ENCODE measurements at places on chromosomes 3 and 15. TPM values are rescaled to one million over a fixed set of nuclear protein-coding genes. Genes with fewer than 3 reads are reported as not detected.
A peak's percentile ranks its signal among the peaks of the same experiment; 100 is the strongest.

Gene DNAH12
- 0.47 TPM for total RNA-seq

Gene CHAC1
- total RNA-seq, result 49.4 TPM

Gene NEDD4
- 60.3 TPM for total RNA-seq

Gene ANKUB1
- not detected for total RNA-seq

GRCh38 chr3:47496892-47497291 is 16.6 kb downstream of the ELP6 start:
- no peaks in the 10 kb centered on the region for H3K4me1 ChIP-seq
- no peak for DNase-seq
- no peak overlapping the region for H3K4me3 ChIP-seq
- H3K36me3 ChIP-seq, result peaks cover 40% of the 10 kb centered on the region

DNA sequence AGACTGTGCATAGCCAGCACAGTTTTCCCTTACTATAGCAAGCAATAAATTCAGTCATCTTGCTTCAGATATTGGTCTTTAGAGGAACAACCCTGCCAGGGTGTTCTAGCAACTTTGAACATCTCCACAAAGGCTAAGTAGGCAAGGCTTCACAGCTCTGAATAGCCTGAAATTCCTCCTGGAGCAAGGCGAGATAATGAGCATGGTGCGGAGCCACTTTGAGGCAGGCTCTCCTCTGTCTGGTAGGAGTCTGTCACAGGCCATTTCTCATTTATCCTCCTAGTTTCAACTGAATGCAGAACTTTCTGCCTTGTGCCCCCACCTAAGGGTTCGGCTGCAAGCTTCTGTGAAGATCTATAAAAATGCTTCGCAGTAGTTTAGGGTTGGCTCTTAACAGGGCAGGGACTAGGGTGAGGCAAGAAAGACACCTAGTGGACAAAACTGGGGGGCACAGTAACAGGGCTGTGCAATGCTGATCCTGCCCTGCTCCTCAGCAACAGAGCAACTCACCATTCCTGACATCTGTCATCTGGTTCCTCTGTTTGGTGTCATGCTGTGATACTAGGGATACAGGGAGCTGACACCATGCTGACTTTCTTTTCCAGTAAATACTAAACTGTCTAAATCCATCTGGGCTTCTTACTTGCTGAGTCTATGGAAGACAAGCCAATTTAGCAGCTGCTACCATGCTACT is 16.6 kb upstream of the EHHADH start:
- no peak overlapping the region for H3K27ac ChIP-seq
- peak; percentile 41 for DNase-seq
- no peak overlapping the region for H3K4me3 ChIP-seq
- peaks cover 24% of the 10 kb centered on the region for H3K27me3 ChIP-seq
- H3K36me3 ChIP-seq, result no peaks in the 10 kb centered on the region
- H3K4me1 ChIP-seq, result no peaks in the 10 kb centered on the region

GRCh38 chr3:127037021-127037400 is 54.1 kb downstream of the PLXNA1 start:
- no peaks in the 10 kb centered on the region for H3K27me3 ChIP-seq
- H3K36me3 ChIP-seq, result peaks cover 14% of the 10 kb centered on the region
- no peak for DNase-seq
- H3K4me3 ChIP-seq, result no peak overlapping the region
- H3K4me1 ChIP-seq, result peaks cover 20% of the 10 kb centered on the region

GRCh38 chr15:63586790-63587189 is 10.4 kb upstream of the FBXL22 start:
- peaks cover 12% of the 10 kb centered on the region for H3K4me1 ChIP-seq
- no peak overlapping the region for H3K27ac ChIP-seq
- H3K36me3 ChIP-seq, result peaks cover 86% of the 10 kb centered on the region

DNA sequence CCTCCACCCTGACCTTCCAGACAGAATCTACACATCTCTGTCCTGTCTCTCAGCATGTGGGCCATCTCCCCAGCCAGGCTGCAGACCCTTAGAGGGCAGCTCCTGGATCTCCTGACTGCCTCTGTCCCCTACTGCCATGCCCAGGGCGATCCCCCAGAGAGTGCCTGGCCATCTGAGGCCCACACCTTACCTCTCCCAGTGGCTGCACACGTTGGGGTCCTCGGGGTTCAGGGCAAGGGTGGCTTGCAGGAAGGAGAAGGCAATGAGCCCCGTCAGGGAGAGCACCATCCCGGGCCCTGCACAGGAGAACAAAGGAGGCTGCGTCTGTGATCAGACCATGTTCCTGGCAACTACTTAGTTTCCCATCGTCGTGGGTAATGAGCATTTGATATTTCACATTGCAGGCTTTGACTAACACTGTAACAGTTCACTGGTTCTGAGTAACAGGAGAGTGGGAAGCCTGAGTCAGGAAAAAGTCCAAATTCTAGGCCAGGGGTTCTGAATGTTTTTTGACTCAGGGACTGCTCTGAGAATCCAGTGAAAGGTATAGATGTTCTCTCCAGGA is 125.4 kb downstream of the MEGF11 start:
- no peaks in the 10 kb centered on the region for H3K4me1 ChIP-seq
- no peak for DNase-seq
- H3K27me3 ChIP-seq, result peaks cover 78% of the 10 kb centered on the region

DNA sequence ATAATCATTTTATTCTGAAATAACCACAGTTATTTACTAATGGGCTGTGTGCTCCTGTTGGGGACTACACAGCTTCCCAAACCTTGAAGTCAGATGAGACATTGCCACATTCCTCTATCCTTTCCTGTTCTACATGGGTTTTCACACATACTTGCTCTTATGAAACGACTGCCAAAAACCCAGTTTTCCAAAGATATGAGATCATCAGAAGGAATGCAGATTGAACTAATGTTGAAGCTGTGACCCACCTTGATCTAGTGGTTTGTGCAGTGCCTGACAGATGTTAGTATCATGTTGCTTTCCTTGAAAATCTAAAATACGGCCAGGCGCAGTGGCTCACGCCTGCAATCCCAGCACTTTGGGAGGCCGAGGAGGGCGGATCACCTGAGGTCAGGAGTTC is 144.6 kb downstream of the VGLL4 start:
- peaks cover 13% of the 10 kb centered on the region for H3K4me1 ChIP-seq
- no peaks in the 10 kb centered on the region for H3K36me3 ChIP-seq
- H3K27ac ChIP-seq, result peak overlapping the region; percentile 13
- H3K4me3 ChIP-seq, result no peak overlapping the region
- no peaks in the 10 kb centered on the region for H3K27me3 ChIP-seq

- no peak overlapping the region for H3K4me3 ChIP-seq
- H3K27ac ChIP-seq, result no peak overlapping the region
- H3K27me3 ChIP-seq, result peaks cover 91% of the 10 kb centered on the region
- no peaks in the 10 kb centered on the region for H3K36me3 ChIP-seq
Observed at GRCh38 chr15:69652751-69653305, 200.2 kb downstream of the RPLP1 start.

Data from MCF 10A (cell line).